AG08395 (cell line): ENCODE measurements at places on chromosomes 13 and 19.

GRCh38 chr19:6393983-6394412, 1.0 kb upstream of the GTF2F1 start:
- no peak for DNase-seq

DNA sequence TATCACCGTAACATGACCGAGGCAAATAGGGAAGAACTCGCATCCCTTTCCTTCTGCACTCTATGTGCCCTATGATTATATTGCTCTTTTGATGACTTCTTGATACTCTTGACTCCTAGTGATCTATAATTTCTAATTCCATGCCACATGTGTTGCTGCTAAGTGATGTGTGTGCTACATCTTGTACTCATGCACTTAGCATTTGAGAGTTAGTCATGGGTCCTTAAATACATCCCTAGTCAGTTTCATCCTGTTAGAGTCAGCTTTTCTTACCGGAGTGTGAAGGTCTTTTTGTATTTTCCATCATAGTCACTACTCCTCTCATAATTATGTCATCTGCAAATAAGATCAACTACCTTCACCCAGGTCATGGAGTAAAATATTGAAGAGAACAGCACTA, 30.2 kb downstream of the RXFP2 start:
- no peak for DNase-seq

GRCh38 chr19:30666301-30666803, 294.2 kb downstream of the ZNF536 start:
- DNase-seq: peak; percentile 64

GRCh38 chr19:5948752-5949564, 29.0 kb downstream of the RANBP3 start:
- DNase-seq: no peak

DNA sequence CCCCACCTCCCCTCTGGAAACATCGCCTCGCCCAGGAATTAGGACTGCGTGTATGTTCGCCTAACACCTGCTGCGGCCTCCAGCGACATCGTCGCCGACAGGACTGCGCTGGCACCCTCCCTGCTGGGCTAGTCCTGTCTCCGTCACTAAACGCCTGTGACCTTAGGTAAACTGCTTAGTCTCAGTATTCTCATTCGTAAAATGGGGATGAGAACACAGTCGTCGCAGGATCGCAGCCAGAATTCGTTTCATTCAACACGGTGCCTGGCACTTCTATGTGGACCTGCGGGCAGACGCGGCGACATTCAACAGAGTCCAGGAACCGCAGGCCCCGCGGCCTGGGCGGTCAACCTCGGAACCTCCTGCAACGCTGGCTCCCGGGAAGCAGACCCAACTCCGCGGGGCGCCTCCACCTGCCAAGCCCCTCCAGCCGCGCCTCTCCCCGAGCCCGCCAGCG, 485 bp downstream of the CRYL1 start:
- no peak for DNase-seq

DNA sequence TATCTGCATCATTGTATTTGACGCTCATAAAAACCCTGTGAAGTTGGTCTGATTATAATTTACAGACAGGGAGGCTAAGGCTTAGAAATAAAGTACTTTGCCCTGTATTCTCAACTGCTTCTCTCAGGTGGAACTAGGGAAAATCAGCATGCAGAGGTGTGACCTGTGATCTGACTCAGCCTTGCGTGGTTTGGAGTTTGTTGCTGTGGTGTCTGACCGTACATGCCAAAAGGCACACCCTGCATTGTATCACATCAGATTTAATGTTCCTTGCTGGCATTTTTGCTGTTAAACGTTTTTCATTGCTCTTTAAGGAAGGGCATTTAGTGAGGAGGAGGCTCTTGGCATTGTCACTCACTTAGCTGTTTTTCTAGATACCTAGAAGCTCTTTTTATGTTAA, 58.8 kb upstream of the C1QTNF9B start:
- no peak for DNase-seq

GRCh38 chr13:99281811-99282263, 23.7 kb upstream of the GPR18 start:
- DNase-seq: peak; percentile 48
